Cardiac atrium fibroblast (primary cell): ENCODE measurements at places on chromosomes 5 and 9. TPM values are rescaled to one million over a fixed set of nuclear protein-coding genes. Genes with fewer than 3 reads are reported as not detected.

Gene BHMT2
- total RNA-seq: 1.5 TPM in 1 of 2 replicates, not detected in the other

Gene C7
- 1,610 and 3,690 TPM in 2 replicates for total RNA-seq

Gene PCBD2
- total RNA-seq: 2.3 and 3.6 TPM in 2 replicates

Gene MEIKIN
- not detected in 2 replicates for total RNA-seq

Gene DDX4
- total RNA-seq: not detected in 2 replicates

Gene GDNF
- not detected in 2 replicates for total RNA-seq

Gene CARTPT
- total RNA-seq: not detected in 2 replicates

Gene PCDHGB6
- total RNA-seq: 1.4 and 2.1 TPM in 2 replicates

Gene COL15A1
- 1.3 and 6.2 TPM in 2 replicates for total RNA-seq

Gene SV2C
- total RNA-seq: not detected in 2 replicates

Gene SLC25A2
- total RNA-seq: not detected in 2 replicates

Gene IL9
- not detected in 2 replicates for total RNA-seq

Gene NRARP
- 0.18 and 1.9 TPM in 2 replicates for total RNA-seq

Gene WNT8A
- total RNA-seq: not detected in 2 replicates

Gene AIF1L
- 0.49 TPM in 1 of 2 replicates, not detected in the other for total RNA-seq

Gene PRPF4
- 22.4 and 27.8 TPM in 2 replicates for total RNA-seq

Gene ALDH7A1
- total RNA-seq: 19.3 and 23.6 TPM in 2 replicates

Gene C5orf58
- not detected in 2 replicates for total RNA-seq

Gene C5orf52
- not detected in 2 replicates for total RNA-seq

Gene MAMDC4
- 3.2 and 3.6 TPM in 2 replicates for total RNA-seq

Gene GARIN3
- not detected in 2 replicates for total RNA-seq

Gene TAF11L5
- total RNA-seq: not detected in 2 replicates

Gene TMEFF1
- total RNA-seq: 0.36 and 2.9 TPM in 2 replicates

Gene UAP1L1
- total RNA-seq: 8.5 and 10.7 TPM in 2 replicates

Gene WDR38
- total RNA-seq: not detected in 2 replicates

Gene INSL6
- not detected in 2 replicates for total RNA-seq

Gene MCTP1
- total RNA-seq: 0.16 and 0.18 TPM in 2 replicates

Gene HEMGN
- not detected in 2 replicates for total RNA-seq

Gene RNF183
- total RNA-seq: not detected in 2 replicates

Gene PLEKHG4B
- not detected in 2 replicates for total RNA-seq
